ENCODE measurements at places on chromosomes 5 and 9.

- peak; percentile 22 for DNase-seq
Observed at GRCh38 chr9:87336914-87337333, 160.7 kb upstream of the DAPK1 start.

- no peak for DNase-seq
Observed at GRCh38 chr5:130099008-130099407, 194.7 kb downstream of the CHSY3 start.

- no peak for DNase-seq
Observed at GRCh38 chr9:20651939-20652338, 29.6 kb upstream of the MLLT3 start.

- no peak for DNase-seq
Observed at GRCh38 chr5:116296335-116297072, 211.7 kb downstream of the COMMD10 start.

GRCh38 chr5:117881426-117882230, 1106.7 kb downstream of the DTWD2 start:
- DNase-seq, result no peak

DNA sequence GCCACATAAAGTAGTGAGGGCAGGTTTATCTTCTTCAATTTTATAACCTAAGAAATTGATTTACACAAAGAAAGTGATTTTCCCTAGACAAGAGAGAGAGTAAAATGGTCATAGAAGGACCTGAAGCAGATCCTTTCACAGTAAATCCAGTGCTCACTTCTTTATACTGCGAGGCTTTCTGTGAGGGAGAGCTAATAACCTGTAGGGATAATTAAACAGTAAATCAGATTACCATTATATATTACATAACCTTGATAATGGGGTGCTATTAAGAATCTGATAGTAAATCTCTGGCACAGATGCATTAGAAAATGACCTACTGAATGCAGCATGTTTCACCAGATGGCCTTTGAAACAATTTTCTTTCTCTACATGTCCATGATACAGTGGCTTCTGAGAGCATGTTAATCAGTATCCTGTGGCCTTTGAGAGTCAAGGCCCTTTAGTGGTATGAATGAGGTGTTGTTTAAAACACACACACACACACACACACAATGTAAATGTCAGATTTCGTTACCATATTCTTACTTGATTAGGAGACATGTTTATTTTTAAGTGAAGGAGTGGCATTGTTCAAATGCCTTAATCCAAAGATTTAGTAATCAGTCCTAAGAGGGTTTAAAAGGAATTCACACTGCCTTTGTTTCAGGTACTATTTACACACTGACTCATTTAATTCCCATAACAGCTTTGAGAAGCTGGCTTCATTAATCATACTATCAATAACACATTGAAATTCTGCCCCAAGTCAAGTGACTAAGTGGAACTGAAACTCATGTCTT, 124.7 kb downstream of the ALDH1A1 start:
- DNase-seq, result no peak

GRCh38 chr5:131364507-131365050, 100.7 kb downstream of the CDC42SE2 start:
- DNase-seq, result no peak

- DNase-seq, result no peak
Observed at GRCh38 chr5:54329731-54330709, 19.6 kb upstream of the ARL15 start.

- no peak for DNase-seq
Observed at GRCh38 chr5:5902678-5903646, 475.4 kb downstream of the MED10 start.

DNA sequence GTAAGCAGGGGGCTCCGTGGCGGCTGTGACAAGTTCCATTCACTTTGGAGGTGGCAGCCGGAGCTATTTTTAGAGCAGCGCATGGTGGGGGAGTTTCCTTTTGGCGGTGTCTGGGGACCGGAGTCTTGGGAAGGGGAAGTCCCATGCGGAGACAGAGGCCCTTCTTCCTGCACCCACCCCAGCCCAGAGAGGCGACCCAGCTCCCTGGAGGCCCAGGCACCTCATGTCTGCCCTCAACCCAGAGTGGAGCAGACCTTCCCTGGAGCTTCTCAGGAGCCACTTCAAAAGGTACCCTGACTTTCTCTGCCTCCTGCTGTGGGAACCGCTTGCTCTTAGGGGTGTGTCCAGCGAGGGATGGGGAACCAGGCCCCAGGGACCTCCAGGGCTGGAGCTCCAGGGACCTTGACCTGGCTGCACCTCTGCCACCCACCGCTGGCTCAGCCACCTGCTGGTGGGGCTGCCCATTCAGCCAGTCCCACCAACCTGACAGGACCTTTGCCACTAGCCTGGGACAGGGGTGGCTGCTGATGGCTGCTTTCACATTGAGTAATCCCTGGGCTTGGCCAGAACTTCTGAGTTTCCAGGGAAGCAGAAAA, 34.1 kb downstream of the NEK6 start:
- DNase-seq, result peak; percentile 86

GRCh38 chr5:66513130-66513529, 83.1 kb upstream of the MAST4 start:
- DNase-seq, result no peak

- no peak for DNase-seq
Observed at GRCh38 chr5:73278693-73279092, 105.7 kb downstream of the TMEM174 start.

- no peak for DNase-seq
Observed at GRCh38 chr5:463301-463700, 20.3 kb downstream of the EXOC3 start.

DNA sequence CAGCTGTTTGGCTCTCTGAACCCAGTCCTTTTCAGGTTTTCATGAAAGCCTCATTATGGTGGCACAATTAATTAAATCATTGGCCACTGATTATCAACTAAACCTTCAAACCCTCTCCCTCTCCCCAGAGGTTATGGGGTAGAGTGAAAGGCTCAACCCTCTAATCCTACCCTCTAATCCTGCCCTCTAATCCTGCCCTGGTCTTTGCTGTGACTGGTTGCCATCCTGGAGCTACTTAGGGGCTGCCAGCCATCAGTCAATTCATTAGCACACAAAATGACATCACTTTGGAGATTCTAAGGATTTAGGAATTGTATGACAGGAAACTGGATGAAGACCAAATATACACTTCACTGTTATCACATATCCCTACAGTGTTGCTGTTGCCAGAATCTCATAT, 36.1 kb downstream of the ANKS6 start:
- DNase-seq, result no peak

DNA sequence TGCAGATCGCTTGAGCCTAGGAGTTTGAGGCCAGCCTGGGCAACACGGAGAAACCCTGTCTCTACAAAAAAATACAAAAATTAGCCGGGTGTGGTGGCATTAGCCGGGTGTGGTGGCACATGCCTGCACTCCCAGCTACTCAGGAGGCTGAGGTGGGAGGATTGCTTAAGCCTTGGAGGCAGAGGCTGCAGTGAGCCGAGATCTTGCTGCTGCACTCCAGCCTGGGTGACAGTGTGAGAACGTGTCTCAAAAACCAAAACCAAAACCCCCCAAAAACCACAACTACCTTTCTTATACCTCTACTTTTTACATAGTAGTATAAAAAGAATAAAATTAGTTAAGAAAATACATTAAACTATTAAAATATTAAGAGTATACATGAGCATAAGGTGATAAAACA, 121.2 kb downstream of the RAPGEF6 start:
- peak; percentile 41 for DNase-seq

GRCh38 chr5:51983161-51983560, 599.9 kb downstream of the ISL1 start:
- DNase-seq, result no peak

DNA sequence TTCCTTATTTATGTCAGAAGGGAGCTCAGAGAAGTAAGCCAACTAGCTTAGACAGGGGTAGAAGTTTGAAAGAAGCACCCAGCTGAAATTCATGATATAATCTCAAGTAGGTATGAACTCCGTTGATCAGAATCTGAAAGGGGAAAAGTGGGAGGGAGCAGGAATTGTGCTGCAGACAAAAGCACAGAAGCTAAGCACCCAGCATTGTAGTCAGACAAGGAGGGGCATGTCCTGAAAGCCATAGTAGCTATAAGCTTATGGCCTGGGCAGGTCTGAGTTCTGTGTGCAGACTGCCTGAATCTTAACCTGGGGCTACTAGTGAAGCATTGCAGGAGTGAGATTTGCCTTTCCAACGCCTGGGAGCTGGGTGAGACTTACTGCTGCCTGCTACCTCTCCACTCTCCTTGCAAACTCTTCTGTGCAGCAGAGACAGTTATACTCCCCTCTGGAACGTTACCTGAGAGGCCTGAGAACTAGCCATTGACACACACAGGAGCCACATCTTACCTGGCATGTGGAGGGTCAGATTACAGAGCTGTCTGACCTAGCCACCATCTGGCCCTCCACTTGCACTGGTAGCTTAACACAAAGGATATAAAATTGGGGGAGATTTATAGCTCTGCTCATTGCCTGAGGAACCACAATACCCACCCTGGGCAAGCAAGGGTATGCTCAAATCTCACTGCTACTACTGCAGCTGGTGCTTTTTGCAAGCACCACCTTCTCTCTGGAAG, 9.8 kb upstream of the CYLC2 start:
- no peak for DNase-seq

DNA sequence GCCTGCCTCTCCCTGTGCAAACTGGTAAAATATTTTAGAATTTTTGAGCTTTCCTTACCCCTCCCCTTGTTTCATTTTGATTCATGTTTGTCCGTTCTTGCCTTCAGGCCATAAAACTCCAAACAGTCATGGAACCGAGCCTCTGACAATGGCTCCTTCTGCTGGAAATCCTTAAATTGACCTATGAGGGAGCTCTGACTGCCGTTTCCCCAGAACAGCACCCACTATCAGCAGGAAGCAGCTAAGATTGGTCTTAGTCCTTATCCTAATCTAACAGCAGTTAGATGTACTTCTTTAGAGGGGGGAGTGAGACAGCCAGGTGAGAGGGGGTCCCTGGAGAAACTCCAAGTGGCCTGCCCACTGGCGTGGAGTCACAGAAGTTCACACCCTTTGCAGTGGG, 106.7 kb downstream of the FAM174A start:
- DNase-seq, result no peak

DNA sequence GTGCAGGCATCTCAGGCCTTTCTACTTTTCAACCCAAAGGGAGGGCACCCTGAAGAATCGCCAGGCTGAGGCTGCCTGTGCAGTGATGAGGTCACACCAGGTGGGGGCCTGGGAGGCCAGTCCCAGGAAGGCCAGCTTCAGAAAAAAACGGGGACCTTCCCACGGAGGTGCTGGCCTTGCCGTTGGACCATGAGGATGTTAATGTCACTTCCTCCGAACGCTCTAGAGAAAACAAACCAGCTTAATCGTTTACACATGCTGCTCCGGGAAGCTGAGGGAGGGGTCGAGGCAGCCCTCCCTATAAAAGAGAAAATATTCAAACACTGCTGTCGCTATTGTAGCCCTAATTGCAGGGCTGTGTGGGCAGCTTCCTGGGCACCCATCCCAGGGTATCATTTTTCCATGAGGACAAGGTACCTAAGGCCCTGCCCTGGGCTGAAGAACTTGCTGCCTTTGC, 27.0 kb downstream of the PTGES start:
- no peak for DNase-seq

DNA sequence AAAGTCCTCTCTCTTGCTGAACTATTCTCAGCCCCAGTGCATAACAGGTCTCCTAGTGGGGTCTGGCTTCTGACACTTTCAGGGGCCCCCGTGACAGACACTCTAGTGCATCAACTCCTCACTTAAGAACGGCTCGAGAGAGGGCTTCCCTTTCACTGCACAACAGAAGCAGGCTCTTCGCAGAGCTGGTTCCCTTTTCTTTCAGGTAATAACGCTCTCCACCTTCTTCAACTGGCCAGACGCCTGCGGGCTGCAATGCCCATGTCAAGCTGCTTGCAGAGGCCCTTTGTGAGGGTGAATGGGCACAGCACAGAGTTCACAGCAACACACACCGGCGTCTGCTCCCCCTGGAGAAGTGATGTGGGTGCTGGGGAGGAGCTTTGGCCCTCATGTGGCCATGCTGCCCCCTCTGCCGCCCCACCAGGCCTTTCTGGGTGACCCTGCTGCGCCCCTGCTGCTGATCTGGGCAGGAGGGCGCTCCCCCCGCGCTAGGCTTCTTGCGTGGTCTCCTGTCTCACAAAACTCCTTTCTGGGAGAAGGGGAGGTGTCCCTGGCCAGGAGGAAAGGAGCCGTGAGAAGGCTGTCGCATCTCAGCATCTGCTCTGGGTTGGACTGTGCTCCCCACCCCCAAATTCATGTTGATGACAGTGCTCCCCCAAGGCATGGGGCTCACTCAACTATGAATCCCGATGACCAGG, 2.4 kb downstream of the MRPL36 start:
- no peak for DNase-seq

GRCh38 chr5:111954516-111955395, 197.8 kb upstream of the NREP start:
- no peak for DNase-seq

DNA sequence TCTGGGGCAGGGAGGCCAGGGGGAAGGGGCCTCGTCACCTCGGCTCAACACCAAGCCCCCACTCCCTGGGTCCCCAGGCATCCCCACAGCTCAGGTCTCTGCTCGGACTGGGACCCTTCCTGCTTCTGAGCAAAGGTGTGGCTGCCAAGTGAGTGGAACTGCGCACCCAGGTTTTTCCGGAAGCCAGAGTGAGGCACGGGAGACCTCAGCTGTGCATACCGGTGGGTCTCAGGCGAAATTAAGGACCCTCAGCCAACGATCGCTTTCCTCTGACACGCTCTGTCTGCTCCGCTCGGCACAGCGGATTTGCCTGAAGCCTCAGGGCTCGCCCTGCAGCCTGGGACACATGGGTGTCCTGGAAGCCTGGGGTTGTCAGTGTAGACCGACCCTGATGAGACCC, 41.0 kb upstream of the IRX4 start:
- DNase-seq, result no peak

- DNase-seq, result no peak
Observed at GRCh38 chr9:77735494-77735893, 87.4 kb upstream of the GNA14 start.

DNA sequence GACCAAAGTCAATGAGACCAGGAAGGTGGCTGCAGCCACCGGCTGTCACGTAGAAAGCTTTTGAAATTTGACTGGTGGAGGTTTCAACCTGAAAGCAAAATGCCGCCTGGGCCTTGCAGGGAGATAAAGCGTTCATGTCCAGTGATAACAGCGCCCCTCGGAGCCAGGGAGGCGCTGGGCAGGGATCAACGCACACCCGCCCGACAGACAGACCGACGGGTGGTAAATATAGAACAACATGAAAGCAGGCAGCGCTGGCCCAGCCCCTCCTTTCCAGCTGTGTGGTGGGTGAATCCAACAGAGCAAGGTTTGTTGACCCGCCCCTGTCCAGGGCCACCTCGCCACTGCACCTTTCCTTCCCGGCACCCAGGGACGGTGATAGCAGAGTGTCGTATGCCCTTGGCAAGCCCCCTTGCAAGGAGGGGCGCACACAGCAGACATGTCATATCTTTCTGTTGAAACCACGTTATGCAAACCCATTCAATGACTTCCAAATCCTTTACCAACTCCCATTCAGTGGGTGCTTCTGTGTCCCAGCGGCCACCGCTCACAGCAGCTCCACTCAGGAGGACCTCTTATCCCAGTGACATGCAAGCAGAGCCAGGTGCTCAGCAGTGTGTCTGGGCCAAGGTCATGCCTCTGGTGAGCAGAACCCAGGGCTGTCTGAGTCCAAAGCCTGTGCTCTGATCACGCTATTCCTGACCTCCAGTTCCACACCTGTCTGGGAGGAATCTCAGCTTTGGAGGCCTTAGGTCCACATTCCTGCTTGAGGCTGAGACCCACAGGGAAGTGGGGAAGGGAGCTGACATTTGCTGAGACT, 38.7 kb downstream of the NKX2-5 start:
- no peak for DNase-seq

GRCh38 chr5:54653956-54654614, 136.5 kb downstream of the SNX18 start:
- no peak for DNase-seq

GRCh38 chr5:105978011-105978410, 1692.7 kb downstream of the EFNA5 start:
- no peak for DNase-seq

GRCh38 chr9:15927161-15927560, 374.3 kb downstream of the CCDC171 start:
- DNase-seq, result no peak

Data from activated CD8-positive, alpha-beta T cell treated with anti-CD3 and anti-CD28 coated beads for 36 hours (primary cell).